ENCODE measurements at places on chromosomes 12 and 14. TPM values are rescaled to one million over a fixed set of nuclear protein-coding genes. Genes with fewer than 3 reads are reported as not detected.

DHH gene
- total RNA-seq = 0.20 TPM

ENDOU gene
- not detected for total RNA-seq

BATF gene
- total RNA-seq = 63.0 TPM

BTBD6 gene
- 44.2 TPM for total RNA-seq

CNTN1 gene
- total RNA-seq = not detected

STAC3 gene
- total RNA-seq = 4.1 TPM

SERPINA12 gene
- not detected for total RNA-seq

ATL1 gene
- total RNA-seq = 1.2 TPM

CLEC9A gene
- not detected for total RNA-seq

HVCN1 gene
- 12.9 TPM for total RNA-seq

RAP1B gene
- 291 TPM for total RNA-seq

KRT6C gene
- total RNA-seq = not detected

KCNH3 gene
- 0.58 TPM for total RNA-seq

SIX6 gene
- total RNA-seq = not detected

RASSF9 gene
- not detected for total RNA-seq

LRRC10 gene
- total RNA-seq = not detected

IAPP gene
- not detected for total RNA-seq

RNASE2 gene
- not detected for total RNA-seq

SERPINA10 gene
- total RNA-seq = not detected

GZMH gene
- total RNA-seq = 11.0 TPM

DPY19L2 gene
- total RNA-seq = 0.28 TPM

Data from activated CD4-positive, alpha-beta memory T cell treated with anti-CD3 and anti-CD28 coated beads, Interleukin-2, amount 10 ng/mL, durations not matched to agents 7 days and 5 days (primary cell).